ENCODE measurements at places on chromosomes 7 and 10.

- DNase-seq, result no peak
Measured at GRCh38 chr7:48575516-48575915, 348.8 kb upstream of the CDC14C start.

DNA sequence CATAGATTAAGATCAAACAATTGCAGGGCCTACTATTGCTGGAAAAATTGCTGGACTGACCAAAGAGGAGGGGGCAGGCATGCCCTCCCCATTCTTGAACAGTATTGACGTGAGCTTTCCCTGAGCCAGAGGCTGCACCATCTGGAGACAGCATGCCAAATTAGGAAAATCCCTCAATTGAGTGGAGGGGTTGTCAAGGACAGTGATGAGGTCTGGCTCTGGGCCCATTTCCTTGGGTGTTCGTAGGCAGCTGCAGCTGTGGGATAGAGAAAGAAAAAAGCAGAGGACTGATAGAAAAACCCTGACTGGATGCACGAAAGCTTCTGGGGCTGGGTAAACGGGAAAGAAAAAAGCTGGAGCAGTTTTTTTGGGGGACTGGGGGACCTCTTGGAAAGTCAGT is 22.8 kb upstream of the ORC5 start:
- DNase-seq, result no peak

DNA sequence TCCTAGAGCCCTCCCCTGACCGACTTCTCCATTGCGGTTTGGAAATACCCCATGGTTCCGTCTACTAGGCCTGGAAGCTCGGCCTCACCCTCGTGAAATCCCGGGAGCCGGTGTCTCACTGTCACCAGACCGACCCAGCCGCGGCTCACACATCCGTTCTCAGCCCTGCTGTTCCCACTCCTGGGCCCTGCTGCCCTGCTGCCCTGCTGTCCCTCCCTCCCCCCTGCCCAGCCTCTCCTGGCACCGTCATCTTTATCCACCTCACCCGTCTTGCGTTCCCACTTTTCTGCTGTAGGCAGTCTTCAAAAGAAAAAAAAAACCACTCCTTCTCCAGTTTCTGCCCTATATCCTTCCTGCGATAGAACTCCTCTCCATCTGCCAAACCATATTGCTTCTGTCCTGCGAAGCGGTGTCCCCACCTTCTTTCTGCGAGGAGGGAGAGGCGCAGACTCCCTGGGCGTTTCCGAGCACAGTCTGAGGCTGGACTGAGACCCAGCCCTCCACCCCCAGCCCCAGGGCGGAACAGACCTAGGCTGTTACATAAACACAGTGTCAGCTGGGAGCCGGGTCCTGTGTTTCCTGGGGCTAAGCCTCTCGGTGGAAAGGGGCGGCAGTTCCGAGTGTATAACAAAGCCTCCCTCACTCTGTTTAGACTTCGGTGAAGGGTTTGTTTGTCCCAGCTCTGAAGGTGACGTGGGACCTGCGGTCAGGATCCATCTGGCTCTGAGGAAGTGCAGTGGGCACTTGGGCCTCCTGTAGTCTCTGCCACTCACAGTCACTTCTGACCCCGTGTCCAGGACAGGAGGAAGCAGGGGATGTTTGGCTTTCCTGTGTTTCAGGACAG is 2.8 kb downstream of the AGAP3 start:
- no peak for DNase-seq

DNA sequence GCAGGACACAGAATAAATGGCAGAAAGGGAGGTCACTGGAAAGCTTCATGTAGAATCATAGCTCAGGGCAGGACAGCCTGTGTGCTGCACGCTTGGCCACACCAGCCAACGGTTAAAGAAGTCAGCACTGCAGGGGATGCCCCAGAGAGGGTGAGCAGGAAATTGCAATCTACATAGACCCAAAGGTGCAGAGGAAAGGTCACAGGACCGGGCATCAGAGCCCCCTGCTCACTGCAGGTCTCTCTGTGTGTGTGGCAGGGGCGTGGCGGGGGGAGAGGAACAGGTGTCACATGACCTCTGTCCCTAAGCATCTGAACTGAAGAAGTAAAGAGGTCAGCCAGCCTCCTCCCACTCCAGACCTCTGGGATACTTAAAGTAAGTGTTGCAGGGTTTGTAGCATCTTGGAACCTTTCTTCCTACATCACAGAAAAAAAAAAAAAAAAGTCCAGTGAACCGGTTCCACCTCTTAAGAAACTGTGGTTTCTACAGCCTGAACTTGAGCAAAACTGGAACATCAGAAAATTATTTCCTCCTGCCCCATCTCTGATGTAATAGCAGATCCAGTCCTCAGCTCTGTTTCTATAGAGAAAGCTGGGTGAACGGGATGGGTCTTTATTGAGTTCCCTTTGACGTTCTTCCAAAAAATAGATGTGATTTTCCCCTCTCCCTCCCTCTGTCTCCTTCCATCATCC is 64.3 kb downstream of the RGS10 start:
- peak; percentile 59 for DNase-seq

GRCh38 chr10:73585327-73585726 is 5.8 kb downstream of the USP54 start:
- DNase-seq, result no peak
